ENCODE measurements at places on chromosomes 1 and 21. TPM values are rescaled to one million over a fixed set of nuclear protein-coding genes. Genes with fewer than 3 reads are reported as not detected.

DNA sequence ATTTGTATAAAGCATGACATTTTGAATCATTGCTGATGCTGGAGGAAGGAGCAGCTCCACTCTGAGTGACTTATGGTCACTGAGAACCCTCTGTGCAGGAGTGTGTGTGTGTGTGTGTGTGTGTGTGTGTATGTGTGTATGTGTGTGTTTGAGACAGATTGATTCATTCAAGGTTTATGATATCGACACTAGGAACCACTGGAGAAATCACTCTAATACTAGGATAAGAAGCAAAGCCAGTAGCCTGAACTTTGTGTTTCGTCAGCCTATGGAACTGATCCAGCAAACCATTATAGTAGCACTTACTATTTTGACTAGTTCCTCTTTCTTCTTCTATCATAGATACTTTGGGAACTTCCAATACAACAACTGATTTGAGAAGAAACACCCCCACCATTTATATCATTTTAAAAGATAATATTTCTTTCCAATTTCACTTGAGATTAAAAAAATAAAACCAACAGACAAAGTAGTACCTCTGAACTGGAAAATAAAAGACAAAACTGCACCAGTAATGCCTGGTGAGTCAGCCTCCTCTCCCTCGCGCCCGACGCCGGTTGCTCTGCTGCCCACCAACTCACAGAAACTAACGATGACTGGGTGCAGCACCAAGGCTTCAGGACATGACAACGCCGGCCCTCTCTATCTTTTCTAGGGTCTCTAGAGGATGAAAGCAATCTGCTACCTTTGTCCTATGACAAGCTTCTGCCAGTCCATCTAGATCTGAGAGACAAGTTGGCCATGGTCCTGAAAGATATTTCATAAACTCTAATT lies 20.9 kb downstream of the SLAMF1 start:
- peak; percentile 82 for DNase-seq

GRCh38 chr1:36166938-36167905 lies 11.3 kb downstream of the MAP7D1 start:
- no peak for DNase-seq

The SOAT1 gene
- total RNA-seq = 52.2 TPM

DNA sequence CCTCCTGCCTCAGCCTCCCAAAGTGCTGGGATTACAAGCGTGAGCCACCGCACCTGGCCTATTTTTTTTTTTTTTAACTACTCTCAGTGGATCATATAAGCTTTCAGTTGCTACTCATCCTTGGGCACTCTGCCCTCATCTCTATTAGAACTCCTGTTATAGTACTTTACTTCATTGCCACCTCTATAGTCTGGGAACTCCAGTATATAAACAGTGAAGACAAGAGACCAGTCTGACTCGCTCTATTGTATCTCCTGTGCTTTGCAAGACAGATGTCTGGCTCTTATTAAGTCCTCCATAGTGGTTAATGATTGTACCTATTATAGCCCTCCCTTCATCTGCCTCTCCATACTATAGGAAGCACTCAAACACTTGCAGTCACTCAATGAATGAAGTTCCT lies 15.1 kb downstream of the KHDRBS1 start:
- DNase-seq = no peak

GRCh38 chr1:214862421-214862820 lies 220.1 kb upstream of the KCNK2 start:
- DNase-seq = no peak

DNA sequence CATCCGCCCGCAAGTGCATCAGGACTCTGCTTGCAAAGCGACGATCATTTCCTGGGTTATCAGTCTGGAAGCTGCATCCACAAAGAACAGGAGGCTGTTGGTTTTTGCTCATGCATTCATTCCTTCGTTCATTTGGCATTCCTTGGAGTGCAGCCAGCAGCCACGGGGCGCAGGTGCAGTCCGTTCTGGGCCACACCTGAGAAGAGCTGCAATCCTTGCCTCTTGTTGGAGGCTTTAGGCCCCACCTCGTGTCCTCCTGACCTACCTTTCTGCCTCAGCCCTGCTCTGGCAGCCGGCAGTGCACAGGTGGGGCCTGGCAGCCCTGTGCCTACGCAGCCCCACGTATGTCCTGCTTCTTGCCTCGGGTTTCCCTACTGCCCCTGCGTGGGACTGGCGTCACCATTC lies 19.6 kb upstream of the C2CD2 start:
- no peak for DNase-seq

DNA sequence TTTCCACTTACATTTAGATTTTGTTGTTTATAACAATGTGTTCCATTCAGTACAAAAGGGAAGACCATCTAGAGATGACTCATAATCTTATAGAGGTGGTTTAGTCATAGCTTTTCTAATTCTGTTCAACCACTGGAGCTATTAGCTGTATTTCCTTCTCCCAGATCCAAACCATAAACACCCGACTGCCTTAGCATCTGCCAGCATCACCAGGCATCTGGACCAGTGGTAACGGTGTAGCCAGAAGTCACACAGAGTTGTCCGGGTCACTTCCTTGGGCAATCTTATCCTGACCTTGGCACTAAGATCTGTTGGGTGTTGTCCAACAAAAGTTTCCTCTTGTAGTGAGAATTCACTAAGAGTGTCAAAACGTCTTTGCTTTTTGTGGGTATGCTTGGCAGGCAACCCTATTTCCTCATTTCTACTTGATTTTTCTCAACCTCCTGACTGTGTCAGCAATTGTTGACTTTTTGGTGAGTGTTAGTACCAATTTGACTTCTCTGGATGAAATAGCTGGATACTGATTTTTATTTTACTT lies 372.1 kb upstream of the B3GALT2 start:
- DNase-seq = no peak

DNA sequence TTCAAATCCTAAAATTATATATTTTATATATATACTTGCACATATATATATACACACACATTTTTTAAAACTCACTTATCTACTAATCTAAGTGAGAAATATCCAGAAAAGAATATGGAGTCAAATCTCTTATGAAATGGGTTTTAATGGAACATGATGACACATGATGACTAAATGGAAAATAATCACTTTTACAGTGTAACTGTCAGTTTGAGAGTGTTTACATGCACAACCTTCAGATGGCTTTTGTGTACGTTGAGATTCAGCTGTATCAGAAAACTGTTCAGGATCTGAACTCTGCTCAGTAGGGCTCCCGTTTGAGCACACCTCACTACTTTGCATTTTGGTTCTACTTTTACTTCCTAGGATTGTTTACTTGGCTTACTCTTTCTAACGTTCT lies 189.8 kb downstream of the DNAH14 start:
- no peak for DNase-seq

The PCP4 gene
- not detected for total RNA-seq

The LENEP gene
- 1.4 TPM for total RNA-seq

DNA sequence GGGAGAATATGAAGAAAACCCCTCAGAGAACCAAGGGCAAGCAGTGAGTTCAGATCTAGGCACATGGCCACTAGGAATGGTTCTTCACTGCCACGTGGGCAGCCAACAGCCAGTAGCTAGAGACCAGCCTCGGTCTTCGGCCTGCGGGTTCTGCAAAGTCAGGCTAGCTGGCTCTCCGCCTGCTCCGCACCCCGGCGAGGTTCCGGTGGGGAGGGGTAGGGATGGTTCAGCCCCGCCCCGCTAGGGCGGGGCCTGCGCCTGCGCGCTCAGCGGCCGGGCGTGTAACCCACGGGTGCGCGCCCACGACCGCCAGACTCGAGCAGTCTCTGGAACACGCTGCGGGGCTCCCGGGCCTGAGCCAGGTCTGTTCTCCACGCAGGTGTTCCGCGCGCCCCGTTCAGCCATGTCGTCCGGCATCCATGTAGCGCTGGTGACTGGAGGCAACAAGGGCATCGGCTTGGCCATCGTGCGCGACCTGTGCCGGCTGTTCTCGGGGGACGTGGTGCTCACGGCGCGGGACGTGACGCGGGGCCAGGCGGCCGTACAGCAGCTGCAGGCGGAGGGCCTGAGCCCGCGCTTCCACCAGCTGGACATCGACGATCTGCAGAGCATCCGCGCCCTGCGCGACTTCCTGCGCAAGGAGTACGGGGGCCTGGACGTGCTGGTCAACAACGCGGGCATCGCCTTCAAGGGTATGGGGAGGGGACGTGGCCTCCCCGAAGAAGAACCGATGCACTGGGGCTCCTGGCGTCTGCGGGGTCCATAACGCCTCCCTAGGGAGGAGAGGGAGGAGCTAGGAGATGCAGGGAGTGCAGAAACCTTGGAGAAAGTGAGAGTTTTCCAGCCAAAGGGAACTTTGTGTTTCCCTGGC lies at the start of gene CBR1:
Gene CBR1 (plus strand): TSS at position 312 of the 871 bp plus-strand sequence. CDS start 92 bp downstream, at position 404.
- DNase-seq = peak; percentile 97

- DNase-seq = no peak
These were observed 199.3 kb downstream of the TTLL7 start for GRCh38 chr1:83799594-83799993.

GRCh38 chr1:179385510-179385909 lies 19.7 kb downstream of the AXDND1 start:
- DNase-seq = no peak

Data from activated CD4-positive, alpha-beta T cell treated with anti-CD3 and anti-CD28 coated beads, Interleukin-2, amount 10 ng/mL, durations not matched to agents 24 days and 14 days (primary cell).